ENCODE measurements at places on chromosomes 7 and 10.

DNA sequence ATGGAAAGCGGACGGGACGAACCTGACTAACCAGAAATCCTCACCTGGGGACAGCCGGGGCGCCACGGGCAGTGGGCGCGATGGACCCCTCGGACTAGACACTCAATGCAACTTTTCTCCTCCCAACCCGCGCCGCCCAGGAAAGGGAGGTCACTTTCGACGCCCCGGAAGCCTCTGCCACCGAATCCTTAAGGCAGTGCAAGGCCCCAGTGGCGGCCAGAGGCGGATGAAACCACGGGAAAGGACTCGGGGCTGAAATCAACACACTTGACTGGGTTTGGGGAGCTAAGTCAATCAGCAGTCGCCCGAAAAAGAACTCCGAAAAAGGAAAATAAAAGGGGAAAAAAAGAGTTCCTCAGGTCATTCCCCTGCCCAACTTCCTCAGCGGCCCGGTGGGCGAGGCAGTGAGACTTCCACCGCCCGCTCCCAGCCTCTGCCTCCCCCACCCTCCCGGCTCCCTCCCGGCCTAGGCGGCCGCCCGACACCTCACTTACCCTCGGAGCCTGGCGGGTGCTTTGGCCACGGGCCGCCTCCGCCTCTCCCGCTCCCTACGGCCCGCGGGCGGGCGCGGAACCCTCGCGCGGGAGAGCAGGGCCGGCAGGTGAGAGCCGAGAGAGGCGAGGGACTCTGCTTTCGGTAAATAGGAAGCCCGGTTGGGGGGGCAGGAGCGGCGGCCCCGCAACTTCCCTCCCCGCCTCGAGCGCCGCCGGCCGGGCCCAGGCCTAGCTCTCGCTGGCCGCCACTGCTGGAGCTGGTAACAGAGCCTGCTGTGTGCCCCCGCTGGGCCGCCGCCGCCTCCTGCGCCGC lies 518 bp downstream of the WAPL start:
- DNase-seq: peak; percentile 58

- DNase-seq: no peak
These were observed 85.8 kb downstream of the TNS3 start for GRCh38 chr7:47496056-47496665.

- DNase-seq: no peak
These were observed 1.8 kb downstream of the COMMD3 start for GRCh38 chr10:22317771-22318565.

- peak; percentile 56 for DNase-seq
These were observed 220.8 kb upstream of the CELF2 start for GRCh38 chr10:10796774-10797415.

- DNase-seq: no peak
These were observed 23.5 kb downstream of the GNG11 start for GRCh38 chr7:93945083-93945482.

- no peak for DNase-seq
These were observed 28.7 kb downstream of the ST8SIA6 start for GRCh38 chr10:17425584-17426262.

GRCh38 chr10:92150823-92151222 lies 140.1 kb downstream of the CPEB3 start:
- DNase-seq: no peak

GRCh38 chr10:12579954-12580858 lies 230.9 kb downstream of the CAMK1D start:
- peak; percentile 16 for DNase-seq

DNA sequence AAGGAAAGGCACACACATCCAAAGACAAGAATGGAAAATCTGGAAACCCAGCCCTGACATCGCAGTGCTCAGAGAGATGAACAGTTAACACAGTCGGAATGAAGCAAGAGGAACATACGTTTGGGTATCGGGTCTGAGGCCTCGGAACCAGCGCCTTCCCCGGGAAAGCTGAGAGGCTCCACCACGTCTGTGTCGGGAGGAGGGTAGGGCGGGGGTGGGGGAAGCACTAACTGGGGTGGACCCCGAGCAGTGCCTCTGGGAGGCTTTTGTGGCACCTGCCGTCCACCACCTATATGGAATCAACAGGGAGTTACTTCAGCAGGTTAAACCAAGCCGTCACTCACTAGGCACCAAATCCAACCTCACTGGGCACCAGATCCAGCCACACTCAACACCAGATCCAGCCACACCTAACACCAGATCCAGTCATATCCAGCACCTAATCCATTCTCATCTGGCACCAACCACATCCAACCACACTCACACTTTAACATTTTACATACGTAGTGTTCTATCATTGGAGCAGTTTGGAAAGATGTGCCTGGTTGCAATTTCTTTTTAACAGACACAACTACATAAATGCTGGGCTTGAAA lies 233.6 kb downstream of the COBL start:
- DNase-seq: no peak

- no peak for DNase-seq
These were observed 111.3 kb downstream of the ETV1 start for GRCh38 chr7:13878154-13878553.

DNA sequence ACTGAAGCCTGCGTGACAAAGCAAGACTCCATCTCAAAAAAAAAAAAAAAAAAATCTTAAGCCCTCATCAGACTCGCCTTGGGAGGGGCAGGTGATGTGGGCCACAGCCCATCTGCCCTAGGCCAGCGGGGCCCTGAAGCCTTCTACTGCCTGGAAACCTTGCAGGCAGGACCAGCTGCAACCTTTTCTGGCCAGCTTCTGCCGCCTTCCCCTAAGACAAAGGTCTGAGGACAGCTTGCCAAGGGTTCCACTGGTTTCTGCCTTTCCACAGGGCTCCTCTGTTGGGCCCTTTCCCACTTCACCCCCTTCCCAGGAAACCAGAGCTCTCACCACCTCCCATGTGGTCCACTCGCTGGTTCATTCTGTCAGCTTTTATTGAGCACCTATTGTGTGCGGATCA lies 35.2 kb downstream of the UBTD1 start:
- no peak for DNase-seq

- no peak for DNase-seq
These were observed 122.3 kb downstream of the SPDYE5 start for GRCh38 chr7:75614401-75614800.

- no peak for DNase-seq
These were observed 557.2 kb downstream of the INHBA start for GRCh38 chr7:41145656-41146055.

GRCh38 chr10:1203704-1204103 lies 147.5 kb downstream of the WDR37 start:
- DNase-seq: no peak

DNA sequence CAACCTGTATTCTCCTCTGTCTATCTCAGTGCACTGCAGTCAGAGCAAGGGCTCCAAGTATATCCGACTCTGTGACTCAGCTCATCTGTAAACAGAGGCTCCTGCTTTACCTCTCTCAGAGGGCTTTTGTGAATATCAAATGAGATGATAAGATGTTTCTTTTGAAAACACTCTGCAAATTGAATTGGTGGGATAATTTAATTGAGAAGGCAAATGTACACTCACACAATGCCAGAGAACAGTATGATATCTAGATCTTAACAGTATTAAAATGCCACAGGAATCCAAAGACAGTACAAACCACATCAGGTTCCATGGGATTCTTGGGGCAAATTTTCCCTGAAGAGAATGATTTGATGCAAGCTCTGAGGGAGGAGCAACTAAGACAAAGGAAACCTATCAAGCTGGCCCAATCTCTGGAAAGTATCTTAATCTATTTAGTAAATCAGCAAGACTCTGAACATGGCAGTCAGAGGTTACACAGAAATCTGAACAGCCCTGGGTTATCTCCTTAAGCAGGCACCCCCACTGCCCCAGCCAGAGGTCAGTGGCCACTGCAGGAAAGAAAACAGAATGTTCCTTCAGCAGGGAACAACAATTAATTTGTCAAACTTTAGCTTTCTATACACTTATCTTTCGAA lies 45.9 kb downstream of the DOCK4 start:
- DNase-seq: peak; percentile 20

- no peak for DNase-seq
These were observed 128.9 kb downstream of the NRCAM start for GRCh38 chr7:108327353-108327752.

DNA sequence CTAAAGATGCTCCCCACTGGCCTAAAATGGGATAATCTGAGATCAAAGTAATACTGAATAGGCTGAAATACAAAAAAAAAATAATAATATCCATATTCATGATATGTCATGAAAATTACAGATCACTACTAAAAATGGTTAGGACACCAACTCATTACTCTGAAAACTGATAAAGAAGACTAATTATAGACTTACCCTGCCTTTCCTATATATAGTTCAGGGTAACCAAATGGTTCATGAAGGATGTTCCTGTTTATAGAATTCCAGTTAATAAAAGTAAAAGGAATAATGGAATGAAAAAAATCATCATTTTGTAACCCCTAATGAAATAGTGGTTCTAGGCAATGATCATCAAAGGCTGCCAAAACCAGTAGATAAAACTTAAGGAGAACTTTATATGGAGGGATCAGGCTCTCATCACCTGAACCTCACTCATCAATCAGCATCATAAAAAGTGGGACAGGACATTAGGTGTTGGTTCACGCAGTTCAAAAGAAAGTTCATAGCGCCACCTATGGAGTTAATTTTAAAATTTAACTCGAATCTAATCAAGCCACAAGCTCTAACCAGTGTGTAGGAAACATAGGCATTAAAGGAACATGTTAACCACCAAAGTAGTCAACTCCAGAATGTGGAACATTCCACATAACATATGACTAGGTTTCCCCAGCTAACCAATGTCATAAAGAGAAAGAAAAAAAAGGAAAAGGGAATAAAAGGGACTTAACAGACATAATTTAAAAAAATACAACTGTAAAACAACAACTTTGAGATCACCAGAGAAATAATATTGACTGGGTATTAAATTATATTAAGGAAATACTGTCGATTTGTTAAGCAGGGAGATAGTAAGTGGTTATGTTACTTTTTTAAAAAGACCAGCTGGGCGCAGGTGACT lies 35.7 kb downstream of the P4HA1 start:
- peak; percentile 27 for DNase-seq

- DNase-seq: peak; percentile 71
These were observed 29.0 kb downstream of the ATOH7 start for GRCh38 chr10:68202960-68203353.

DNA sequence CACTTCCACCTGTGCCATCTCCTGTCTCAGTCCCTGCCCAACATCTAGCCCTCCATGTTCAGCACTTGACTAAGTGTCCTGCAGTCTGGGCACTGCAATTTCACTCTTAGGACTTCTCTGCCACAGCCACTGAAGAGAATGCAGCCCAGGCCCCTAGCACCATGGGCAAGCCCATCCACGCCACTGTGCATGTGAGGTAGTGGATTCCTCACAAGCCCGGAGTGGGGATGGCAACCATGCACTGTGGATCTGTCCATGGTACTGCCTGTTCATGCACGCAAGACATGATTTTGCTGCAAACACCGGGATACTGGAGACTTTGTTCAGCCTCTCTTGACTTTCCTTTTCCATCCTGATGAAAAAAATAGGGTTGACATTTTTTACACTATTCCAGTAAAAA lies 12.3 kb downstream of the DDC start:
- peak; percentile 24 for DNase-seq

DNA sequence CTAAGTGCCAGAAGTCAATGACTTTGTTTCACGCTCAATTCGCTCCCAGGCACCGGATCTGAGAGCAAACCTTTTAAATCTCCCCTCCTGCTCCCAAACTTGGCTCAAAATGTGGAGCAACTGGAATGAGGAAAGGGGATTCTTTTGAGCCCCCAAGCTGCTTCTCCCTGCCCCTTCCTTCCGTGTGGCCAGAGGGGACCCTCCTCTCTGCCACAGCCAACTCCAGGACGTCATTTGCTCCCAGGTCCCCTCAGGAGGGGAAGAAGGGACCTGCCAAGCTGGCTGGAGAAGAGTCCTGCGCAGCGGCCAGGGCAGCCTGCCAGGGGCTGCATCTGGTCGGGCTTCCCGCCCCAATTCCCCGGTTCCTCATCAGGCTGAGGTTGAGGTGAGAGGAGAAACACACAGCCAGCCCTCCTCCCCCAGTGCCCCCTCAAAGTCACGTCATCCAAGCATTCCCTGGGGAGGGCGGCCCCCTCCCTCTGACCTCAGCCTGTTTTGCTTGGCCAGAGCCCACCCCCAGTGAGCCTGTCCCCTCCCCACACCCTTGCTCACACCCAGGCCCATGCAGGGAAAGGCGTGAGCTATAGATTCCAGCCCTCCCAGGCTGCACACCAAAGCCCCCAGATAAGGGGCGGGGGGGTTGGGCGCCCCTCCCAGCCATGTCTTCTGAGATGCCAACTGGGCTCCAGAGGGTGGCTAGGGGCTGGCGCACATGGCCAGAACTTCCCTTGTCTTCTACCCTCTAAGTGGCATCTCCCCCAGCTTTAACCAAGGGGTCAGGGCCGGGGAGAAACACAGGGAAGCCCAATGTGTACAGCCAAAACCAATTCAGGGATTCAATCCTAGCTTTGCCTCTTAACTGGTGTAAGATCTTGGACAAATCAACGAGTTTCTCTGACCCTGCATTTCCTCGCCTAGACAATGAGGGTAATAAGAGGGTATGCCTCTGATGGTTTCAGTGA lies 35.0 kb downstream of the SH3PXD2A start:
- peak; percentile 73 for DNase-seq

- peak; percentile 42 for DNase-seq
These were observed 194.0 kb upstream of the PRPS1L1 start for GRCh38 chr7:18221377-18222293.

DNA sequence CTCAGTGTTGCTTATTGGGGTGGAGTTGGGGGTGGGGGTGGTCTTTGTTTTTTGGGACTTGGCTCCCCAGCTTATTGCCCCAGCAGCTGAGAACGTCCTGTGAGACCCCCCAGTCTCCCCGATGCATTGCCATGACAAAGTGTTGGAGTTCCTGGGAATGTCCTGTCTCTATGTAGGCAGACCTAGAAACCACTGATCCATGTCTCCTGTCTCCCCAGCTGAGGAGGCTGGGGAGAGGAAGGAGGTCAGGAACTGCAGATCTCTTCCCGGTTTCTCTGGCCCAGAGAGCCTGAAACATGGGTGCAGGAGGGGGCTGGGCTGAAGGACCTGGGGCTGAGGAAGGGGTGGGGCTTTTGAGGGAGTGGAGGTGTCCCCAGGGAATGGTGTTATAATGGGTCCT lies 80.2 kb upstream of the GTF2IRD1 start:
- DNase-seq: no peak

DNA sequence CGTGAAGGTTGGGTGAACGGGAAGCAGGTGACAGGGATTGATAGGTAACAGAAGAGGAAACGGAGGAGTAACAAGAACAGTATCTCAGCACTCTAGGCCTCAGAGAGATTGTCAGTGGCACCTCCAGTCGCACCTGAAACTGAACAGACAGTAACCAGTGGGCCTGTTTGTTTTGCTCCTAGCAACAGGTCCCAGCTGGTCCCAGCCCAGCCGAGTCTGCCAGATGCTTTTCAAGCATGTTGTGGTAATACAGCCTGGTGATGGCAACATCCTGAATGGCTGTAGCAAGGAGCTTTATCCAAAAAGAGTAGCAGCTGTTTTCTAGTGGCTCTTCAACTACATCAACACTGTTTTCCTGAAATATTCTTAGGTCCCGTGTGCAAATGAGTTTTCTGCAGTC lies 4.7 kb downstream of the CACNB2 start:
- DNase-seq: no peak

GRCh38 chr10:1360011-1360557 lies 303.9 kb downstream of the WDR37 start:
- DNase-seq: no peak

- no peak for DNase-seq
These were observed 595.1 kb downstream of the PARD3 start for GRCh38 chr10:34219753-34220548.
